ENCODE measurements at places on chromosomes 7 and 10. TPM values are rescaled to one million over a fixed set of nuclear protein-coding genes. Genes with fewer than 3 reads are reported as not detected.

- ATAC-seq, result no peak
These were observed 65.2 kb downstream of the PTPRE start for GRCh38 chr10:127971963-127972615.

DNA sequence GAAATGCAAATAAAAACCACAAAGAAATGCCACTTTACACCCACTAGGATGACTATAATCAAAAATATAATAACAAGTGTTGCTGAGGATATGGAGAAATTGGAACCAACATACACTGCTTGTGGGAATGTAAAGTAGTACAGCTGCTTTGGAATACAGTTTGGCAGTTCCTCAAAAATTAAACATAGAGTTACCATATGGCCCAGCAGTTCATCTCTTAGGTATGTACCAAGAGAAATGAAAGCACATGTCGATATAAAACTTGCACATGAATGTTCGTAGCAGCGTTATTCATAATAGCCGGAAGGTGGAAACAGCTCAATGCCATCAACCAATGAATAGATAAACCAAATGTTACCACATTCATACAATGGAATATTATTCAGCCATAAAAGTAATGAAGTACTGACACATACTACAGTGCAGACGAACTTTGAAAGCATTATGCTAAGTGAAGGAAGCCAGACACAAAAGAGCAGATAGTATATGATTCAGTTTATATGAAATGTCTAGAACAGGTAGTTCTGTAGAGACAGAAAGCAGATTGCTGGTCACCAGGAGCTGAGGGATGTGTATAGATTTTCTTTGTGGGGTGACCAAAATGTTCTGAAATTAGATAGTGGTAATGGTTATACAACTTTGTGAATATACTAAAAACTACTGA lies 12.4 kb downstream of the BCAP29 start:
- ATAC-seq, result no peak

- no peak for ATAC-seq
These were observed 51.8 kb downstream of the HIPK2 start for GRCh38 chr7:139725858-139726484.

Gene SEMA3C
- 9.5 TPM for total RNA-seq

Gene LEP
- 0.12 TPM for total RNA-seq

GRCh38 chr10:117370205-117370604 lies 5.0 kb downstream of the PDZD8 start:
- ATAC-seq, result no peak

DNA sequence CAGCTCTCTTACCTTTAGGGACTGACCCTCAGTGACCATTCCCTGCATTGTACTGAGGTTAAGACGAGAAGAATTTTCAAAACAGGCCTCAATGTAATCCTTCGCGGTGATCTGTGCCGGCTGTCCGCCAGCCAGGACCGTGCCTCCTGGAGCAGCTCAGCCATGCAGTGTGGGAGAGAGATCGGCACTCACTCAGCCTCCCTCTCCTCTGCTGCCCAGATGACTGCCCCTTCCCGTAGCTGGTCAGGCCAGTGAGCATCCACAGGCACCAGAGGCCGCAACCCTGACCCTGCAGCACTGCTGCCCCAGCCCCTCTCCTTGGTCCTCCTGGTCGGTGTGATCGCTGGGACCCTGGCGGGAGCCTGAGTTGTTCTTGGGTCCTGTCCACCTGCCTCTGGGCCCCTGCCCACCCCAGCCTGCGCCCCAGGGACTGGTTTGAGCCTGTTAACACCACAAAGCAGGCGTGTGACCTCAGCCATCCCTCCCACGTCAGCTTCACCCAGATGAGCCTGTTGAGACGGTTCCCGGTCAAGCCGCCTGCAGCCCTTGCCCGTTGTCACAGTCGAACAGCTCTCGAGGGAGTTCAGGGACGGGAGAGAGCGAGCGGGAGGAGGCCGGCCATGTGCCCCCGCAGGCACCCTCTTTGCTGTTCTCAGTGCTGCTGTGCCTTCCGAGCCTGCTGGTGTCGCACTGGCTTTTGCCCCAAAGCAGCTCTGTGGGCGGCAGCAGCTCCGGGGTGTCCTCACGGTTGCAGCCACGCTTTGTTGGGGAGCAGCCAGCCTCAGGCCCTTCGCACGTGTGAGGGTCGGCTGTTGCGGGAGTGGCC lies 37.2 kb downstream of the NKX6-2 start:
- ATAC-seq, result no peak

- ATAC-seq, result no peak
These were observed 73.2 kb downstream of the DNAJB6 start for GRCh38 chr7:157409753-157410727.

Gene OR2AE1
- total RNA-seq, result 0.28 TPM

DNA sequence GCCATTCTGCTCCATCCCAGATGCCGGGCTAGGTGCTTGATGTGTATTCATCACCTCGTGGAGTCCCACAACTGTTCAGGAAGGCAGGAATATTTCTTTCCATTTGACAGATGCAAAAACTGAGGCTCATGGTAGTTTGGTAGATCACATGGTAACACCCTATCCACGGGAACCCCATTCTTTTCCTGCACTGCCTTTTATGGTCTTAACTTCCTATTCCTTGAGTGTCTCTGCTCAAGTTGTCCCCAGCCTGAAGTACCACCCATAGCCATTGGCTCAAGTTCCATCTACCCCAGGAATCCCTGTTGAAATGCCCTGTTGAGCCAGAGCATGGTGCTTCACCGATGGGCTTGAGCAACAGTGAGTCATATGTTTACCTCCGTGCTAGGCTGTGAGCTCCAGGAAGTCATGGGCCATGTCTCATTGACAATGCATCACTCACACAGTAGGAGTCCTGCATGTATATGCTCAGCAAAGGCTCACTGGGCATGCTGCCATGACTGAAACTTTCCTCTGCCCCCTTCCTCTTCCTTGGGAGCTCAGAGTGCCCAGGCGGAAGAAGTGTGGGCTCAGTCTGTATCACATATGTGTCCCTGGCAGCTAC lies 71.7 kb upstream of the ADAM12 start:
- peak; percentile 99 for ATAC-seq

Gene CYP26A1
- total RNA-seq, result not detected

- no peak for ATAC-seq
These were observed 70.7 kb upstream of the ADO start for GRCh38 chr10:62733654-62734293.
